ENCODE measurements at places on chromosomes 3 and 15.
A peak's percentile ranks its signal among the peaks of the same experiment; 100 is the strongest.

GRCh38 chr15:44441095-44441501 is 13.7 kb downstream of the CTDSPL2 start:
- no peak for DNase-seq

DNA sequence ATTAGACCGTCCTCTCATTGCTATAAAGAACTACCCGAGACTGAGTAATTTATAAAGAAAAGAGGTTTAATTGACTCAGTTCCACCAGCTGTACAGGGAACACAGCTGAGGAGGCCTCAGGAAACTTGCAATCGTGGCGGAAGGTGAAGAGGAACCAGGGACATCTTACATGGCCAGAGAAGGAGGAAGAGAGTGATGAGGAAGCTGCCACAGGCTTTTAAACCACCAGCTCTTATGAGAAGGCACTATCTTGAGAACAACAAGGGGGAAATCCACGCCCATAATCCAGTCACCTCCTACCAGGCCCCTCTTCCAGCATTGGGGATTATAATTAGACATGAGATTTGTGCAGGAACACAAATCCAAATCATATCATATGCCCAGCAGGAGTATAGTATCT is 138.5 kb downstream of the ALCAM start:
- DNase-seq = no peak

GRCh38 chr15:29476503-29477080 is 207.0 kb upstream of the NSMCE3 start:
- no peak for DNase-seq

DNA sequence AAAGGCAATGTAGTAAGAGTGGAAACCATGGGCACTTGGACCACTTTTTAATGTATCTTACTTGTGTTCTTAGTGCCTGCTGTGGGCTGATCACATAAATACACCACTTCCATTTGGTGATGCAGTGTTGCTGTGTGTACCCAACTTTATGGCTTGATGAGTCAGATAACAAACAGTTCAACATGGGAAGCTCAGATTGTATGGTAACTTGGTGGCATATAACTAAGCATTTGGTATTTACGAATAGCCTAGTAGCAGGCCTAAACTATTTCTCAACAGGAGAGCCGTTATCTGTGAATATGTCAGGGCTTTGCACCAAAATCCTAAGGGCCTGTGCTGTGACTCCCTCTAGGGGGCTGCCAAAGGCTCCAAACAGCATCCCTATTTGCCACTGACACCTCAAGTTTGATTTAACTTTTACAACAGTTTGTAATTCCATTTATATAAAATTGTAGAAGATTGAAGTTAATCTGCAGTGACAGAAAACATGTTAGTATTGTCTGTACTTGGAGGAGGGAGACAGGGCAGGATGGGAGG is 640.4 kb upstream of the CADM2 start:
- DNase-seq = no peak

DNA sequence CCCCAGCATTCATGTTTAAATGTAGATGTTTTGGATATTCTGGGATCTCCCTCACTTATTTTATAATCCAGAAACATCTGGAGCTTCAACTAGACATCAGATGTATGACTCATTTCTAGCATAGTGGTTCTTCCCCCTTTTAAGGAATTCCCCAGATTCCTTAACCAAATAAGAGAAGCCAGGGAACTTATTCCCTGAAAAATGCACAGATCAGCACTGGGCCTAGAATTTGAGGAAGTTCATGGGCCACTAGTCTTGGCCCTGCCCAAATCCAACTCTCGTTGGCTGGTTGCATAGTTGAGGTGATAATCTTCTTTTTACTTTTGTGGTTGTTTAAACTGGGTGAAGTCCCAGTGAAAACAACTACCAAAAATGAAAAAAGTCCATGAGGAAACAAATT is 20.4 kb downstream of the RARRES1 start:
- peak; percentile 64 for DNase-seq

GRCh38 chr3:24156466-24156865 is 211.4 kb downstream of the NR1D2 start:
- peak; percentile 65 for DNase-seq

GRCh38 chr3:11604139-11604892 is 39.4 kb downstream of the VGLL4 start:
- DNase-seq = no peak

DNA sequence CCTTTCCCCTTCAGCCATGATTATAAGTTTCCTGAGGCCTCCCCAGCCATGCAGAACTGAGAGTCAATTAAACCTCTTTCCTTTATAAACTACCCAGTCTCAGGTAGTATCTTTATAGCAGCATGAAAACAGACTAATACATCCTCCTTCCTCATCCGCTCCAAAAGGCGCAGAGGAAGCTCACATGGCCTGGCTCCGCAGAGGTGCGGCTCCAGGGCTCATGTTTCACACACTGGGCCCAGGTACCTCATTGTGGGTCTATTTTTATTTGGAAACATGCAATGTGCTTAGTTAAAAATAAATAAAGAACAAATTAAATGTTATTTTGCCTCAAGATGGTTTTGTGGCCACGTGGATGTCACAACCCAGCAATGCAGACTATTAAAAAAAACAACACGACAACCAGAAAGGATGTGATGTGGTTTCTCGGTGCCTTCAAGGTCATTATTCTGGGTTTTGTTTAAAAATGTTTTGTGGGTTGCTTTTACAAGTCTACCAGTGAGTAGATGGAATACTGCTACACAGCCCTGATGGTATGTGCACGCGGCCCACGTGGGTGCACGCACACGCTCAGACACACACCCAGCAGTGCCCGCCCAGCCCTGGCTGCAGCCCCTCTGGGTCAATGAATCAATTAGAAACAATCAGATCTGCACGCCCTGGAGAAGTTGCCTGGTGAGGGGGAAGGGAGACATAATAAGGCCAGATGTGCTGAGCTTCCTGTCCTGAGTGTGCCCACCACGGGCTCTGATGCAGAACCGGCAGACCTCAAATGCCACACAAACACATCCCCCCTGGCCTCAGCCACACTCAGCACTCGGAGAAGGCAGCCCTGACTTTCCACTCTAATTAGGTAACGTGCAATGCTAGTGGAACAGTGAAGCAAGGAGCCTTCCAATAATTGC is 140.1 kb downstream of the ADAMTS17 start:
- DNase-seq = no peak

- DNase-seq = peak; percentile 70
These were observed 1.5 kb upstream of the FAM131A start for GRCh38 chr3:184335661-184336546.

GRCh38 chr3:33991673-33992072 is 193.2 kb downstream of the PDCD6IP start:
- no peak for DNase-seq

GRCh38 chr3:146454796-146455195 is 14.6 kb downstream of the PLSCR2 start:
- no peak for DNase-seq

DNA sequence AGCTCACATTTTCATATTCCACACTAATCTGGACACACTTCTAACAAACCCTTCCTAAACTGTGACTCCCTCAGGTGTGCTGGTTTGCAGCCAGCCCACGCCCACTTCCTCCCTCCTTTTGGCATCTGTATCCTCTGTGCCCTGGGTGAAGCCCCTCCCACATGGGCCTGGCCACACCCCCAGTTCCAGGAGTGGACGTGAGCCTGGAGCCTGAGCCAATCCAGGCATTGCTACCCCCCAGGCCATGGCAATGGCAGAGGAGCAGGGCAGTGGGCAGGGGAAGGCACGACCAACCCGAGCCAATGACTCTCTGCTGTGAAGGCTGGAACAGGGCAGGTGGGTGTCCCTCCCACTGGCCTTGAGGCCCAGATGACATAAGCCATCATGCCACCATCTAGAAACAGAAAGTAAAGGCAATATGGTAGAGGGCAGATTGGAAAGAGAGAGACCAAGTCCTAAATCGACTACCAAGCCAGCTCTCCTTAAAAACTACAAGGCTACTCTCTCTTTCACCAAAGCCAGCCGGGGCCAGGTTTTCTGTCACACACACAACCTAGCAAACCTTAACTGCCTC is 18.6 kb downstream of the FAM174B start:
- peak; percentile 17 for DNase-seq

DNA sequence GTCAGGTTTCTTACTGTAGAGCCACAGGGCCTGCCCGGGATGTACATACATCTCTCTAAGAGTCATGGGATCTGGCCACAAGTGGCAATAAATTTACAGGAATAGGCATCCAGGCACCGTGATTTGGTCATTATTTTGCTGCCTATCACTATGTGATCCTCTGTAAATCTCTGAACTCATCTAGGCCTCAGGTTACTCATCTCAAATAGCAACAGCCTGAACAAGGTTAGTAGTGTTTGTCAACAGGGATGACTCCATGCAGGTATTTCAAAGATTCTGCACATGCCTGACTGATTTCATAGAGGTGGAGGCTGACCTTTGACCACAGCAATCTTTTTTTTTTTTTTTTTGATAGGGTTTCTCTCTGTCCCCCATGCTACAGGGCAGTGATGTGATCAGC is 88.8 kb upstream of the TBL1XR1 start:
- DNase-seq = peak; percentile 92

DNA sequence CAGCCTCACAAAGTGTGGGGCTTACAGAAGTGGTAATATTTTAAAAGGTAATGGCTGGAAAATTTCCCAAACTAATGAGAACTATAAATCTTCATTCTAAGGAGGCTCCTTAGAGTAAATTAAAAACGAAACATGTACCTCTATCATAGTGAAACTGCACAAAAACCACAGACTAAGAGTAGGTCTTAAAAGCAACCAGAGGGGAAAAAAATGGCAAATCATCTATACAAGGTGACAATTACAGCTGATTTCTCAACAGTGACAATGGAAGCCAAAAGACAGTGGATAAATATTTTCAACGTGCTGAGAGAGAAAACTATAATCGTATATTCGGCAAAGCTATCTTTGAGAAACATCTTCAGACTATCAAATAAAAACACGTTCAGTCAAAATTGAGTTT is 20.6 kb downstream of the HEG1 start:
- no peak for DNase-seq

DNA sequence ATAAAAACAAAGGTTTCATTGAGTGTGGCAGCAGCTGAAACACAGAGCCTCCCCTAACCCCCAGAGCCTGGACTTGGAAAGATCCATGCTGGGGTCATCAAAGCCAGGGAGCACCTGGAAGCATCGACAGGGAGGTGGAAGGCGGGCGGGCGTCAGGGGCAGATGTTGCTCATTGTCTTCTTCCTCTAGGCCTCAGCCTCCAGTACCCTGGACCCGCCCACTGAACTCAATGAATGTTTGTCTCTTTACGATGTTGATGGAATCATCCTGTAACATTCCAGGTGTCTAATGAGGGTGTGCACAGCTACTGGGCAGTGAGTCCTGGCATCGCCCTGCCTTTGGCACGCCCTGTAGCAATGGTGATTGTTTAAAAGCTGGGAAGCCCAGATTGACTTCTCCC is 9.8 kb downstream of the GP5 start:
- no peak for DNase-seq

GRCh38 chr3:173819368-173819767 is 421.8 kb downstream of the NLGN1 start:
- DNase-seq = no peak

- no peak for DNase-seq
These were observed 30.4 kb downstream of the SLC6A20 start for GRCh38 chr3:45765958-45766357.

DNA sequence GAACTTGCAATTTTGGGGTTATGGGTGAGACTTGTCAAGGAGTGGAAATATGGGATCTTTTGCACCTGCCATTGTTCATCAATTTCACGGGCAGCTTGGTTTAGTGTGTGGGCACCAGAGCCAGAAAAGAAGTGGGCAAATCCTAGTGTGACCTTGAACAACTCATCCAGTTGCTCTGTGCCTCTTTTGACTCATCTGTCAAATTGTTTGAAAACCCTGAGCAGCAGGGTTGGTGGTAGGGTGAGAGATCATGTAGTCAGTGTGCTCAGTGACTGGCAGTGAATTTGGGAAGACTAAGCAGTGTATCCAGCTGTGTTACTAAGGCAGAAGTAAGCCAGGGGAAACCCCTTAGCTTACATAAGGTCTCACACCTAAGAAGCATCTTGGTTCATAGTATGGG is 293.0 kb upstream of the TRIM42 start:
- no peak for DNase-seq

DNA sequence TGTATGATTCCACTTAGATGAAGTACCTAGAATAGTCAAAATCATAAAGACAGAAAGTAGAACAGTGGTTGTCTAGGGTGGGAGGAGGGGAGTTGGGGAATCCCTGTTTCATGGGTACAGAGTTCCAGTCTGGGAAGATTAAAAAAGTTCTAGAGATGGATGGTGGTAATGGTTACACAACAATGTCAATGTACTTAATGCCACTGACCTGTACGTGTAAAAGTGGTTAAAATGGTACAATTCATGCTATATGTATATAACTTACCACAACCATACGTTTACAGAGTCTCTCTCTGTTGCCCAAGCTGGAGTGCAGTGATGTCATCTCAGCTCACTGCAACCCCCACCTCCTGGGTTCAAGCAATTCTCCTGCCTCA is 6.5 kb downstream of the SFMBT1 start:
- no peak for DNase-seq
